ENCODE measurements at places on chromosomes 4 and X. TPM values are rescaled to one million over a fixed set of nuclear protein-coding genes. Genes with fewer than 3 reads are reported as not detected.

Gene TLR3
- polyA plus RNA-seq: 0.16 TPM

Gene PRR32
- polyA plus RNA-seq: not detected

DNA sequence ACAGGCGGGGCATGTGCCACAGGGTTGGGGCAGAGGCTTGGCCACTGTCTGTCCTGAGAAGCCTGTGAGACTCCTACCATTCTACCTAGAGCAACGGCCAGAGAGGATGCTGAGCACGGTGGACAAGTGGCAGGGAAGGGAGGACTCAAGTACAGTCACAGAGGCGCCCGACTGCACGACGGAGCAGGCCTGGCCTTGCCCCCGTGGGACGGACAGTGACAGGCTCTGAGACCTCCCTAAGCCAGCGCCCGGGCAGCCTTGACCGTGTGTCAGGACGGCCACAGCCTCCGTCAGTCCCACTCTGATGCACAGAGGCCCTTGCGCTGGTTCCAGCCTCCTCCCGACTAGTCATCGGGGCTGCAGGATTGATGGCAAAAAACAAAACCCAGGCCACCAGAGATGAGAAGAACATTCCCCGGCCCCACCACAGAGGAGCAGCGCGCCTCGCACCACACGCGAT, 36.7 kb upstream of the MXD4 start:
- no peak for DNase-seq

- DNase-seq: no peak
Observed at GRCh38 chr4:15936495-15936894, 2.0 kb downstream of the FGFBP1 start.

GRCh38 chrX:24204331-24204730, 54.8 kb downstream of the ZFX start:
- DNase-seq: no peak

DNA sequence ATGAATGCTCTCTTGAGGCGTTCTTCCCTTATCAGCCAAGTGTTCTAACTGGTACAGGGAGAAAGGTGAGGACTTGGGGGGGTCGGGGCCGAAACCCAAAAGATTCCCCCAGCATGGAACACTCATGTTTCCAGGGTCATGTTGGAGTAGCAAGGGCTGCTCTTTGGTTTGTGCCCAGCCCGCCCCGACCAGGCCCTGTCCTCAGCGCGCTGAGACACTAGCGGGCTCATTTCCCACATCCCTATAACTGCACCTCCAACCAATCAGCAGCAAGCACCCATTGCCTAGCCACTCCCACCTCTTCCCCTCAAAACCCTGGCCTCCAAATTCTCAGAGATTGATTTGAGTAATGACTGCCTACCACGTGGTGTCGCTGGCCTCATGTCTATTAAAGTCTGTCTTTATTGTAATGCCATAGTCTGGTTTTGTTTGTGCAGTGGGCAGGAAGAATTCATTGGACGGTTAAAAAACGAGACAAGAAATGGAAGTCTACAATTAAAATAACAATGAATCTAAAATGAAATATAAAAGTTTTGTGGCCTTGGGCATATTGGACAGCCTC, 1928.4 kb downstream of the STIM2 start:
- DNase-seq: no peak

DNA sequence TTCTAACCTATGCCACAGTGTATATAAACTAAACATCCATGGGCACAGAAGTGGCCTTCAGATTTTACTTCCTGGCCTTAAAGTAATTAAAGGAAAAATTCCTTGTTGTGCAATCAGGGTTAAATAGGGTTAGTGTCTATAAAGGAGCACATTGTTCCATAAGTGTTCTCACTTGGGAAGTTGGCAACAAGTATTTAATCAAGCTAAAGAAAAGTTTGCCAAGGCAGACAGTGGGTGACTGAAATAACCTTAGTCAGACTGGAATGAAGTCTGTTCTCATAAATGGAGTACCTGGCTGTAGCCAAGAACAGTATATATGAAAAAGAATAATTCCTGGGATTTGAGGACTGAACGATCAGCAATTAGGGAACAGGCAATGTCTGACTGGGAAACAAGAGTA, 213.6 kb downstream of the HTR2C start:
- DNase-seq: no peak

- no peak for DNase-seq
Observed at GRCh38 chr4:80036306-80036705, 36.7 kb downstream of the ANTXR2 start.
